Nasal cavity respiratory epithelium epithelial cell of viscerocranial mucosa (primary cell): ENCODE measurements at places on chromosomes 1 and 21. TPM values are rescaled to one million over a fixed set of nuclear protein-coding genes. Genes with fewer than 3 reads are reported as not detected.

ZNF697 gene
- total RNA-seq = 8.5 and 12.6 TPM in 2 replicates

CD1E gene
- total RNA-seq = not detected in 2 replicates

CLDN17 gene
- 1.4 TPM in 1 of 2 replicates, not detected in the other for total RNA-seq

ADCY10 gene
- total RNA-seq = under 0.01 TPM in 1 of 2 replicates, not detected in the other

FMO2 gene
- under 0.01 and 0.07 TPM in 2 replicates for total RNA-seq

CALML6 gene
- under 0.01 and 0.93 TPM in 2 replicates for total RNA-seq

C1orf167 gene
- total RNA-seq = 0.07 TPM in 1 of 2 replicates, not detected in the other

CRYAA gene
- total RNA-seq = not detected in 2 replicates

SMCP gene
- not detected in 2 replicates for total RNA-seq

TRAPPC3 gene
- 65.8 and 75.9 TPM in 2 replicates for total RNA-seq

CD5L gene
- total RNA-seq = not detected in 2 replicates

TESK2 gene
- total RNA-seq = 3.1 and 5.2 TPM in 2 replicates

PTGFR gene
- 0.07 TPM in 1 of 2 replicates, not detected in the other for total RNA-seq

ANKRD45 gene
- total RNA-seq = 0.28 TPM in 1 of 2 replicates, not detected in the other

EXTL1 gene
- total RNA-seq = under 0.01 TPM in 1 of 2 replicates, not detected in the other

FCRL6 gene
- not detected in 2 replicates for total RNA-seq

TMPRSS15 gene
- total RNA-seq = not detected in 2 replicates

KLHDC9 gene
- 1.1 and 1.4 TPM in 2 replicates for total RNA-seq

IL24 gene
- total RNA-seq = 0.50 and 5.8 TPM in 2 replicates

TFF1 gene
- not detected in 2 replicates for total RNA-seq

EFNA3 gene
- 4.1 and 8.4 TPM in 2 replicates for total RNA-seq

ITPKB gene
- 1.7 and 8.8 TPM in 2 replicates for total RNA-seq

RHCE gene
- total RNA-seq = 0.43 and 1.7 TPM in 2 replicates

BARHL2 gene
- not detected in 2 replicates for total RNA-seq

SHISA4 gene
- total RNA-seq = 3.4 and 4.0 TPM in 2 replicates

LRRC39 gene
- under 0.01 and 0.43 TPM in 2 replicates for total RNA-seq

MROH9 gene
- total RNA-seq = not detected in 2 replicates

ZNF593OS gene
- not detected in 2 replicates for total RNA-seq

PTCH2 gene
- under 0.01 and 0.14 TPM in 2 replicates for total RNA-seq

HHIPL2 gene
- total RNA-seq = under 0.01 and 0.07 TPM in 2 replicates

MPL gene
- not detected in 2 replicates for total RNA-seq

RPF1 gene
- total RNA-seq = 41.0 and 44.2 TPM in 2 replicates

PPIAL4G gene
- not detected in 2 replicates for total RNA-seq

APOBEC4 gene
- total RNA-seq = not detected in 2 replicates

CLCA1 gene
- 0.07 TPM in 1 of 2 replicates, not detected in the other for total RNA-seq

CASQ1 gene
- total RNA-seq = not detected in 2 replicates

OR2T11 gene
- not detected in 2 replicates for total RNA-seq

CFAP126 gene
- not detected in 2 replicates for total RNA-seq

IVL gene
- 18.8 and 30.8 TPM in 2 replicates for total RNA-seq

ATPAF1 gene
- 40.7 and 41.5 TPM in 2 replicates for total RNA-seq

SIM2 gene
- total RNA-seq = 0.07 and 0.34 TPM in 2 replicates

OLFML3 gene
- total RNA-seq = under 0.01 and 1.4 TPM in 2 replicates

SH2D5 gene
- total RNA-seq = 39.8 and 51.6 TPM in 2 replicates

LHX8 gene
- not detected in 2 replicates for total RNA-seq

F13B gene
- not detected in 2 replicates for total RNA-seq

S100B gene
- not detected in 2 replicates for total RNA-seq

ENAH gene
- total RNA-seq = 65.6 and 197 TPM in 2 replicates

KRTAP11-1 gene
- not detected in 2 replicates for total RNA-seq

PDZK1IP1 gene
- total RNA-seq = 0.68 and 12.2 TPM in 2 replicates

MXRA8 gene
- total RNA-seq = 0.34 and 1.1 TPM in 2 replicates

PTAFR gene
- 5.1 and 12.1 TPM in 2 replicates for total RNA-seq

GNAT2 gene
- 0.14 TPM in 1 of 2 replicates, not detected in the other for total RNA-seq

CFAP74 gene
- 0.07 TPM in 1 of 2 replicates, not detected in the other for total RNA-seq
